ENCODE measurements at places on chromosomes 3 and 15.

- DNase-seq: no peak
Measured at GRCh38 chr3:128950223-128950938, 43.5 kb downstream of the CFAP92 start.

GRCh38 chr3:78257951-78258530, 1218.1 kb downstream of the ROBO2 start:
- DNase-seq: no peak

- DNase-seq: no peak
Measured at GRCh38 chr3:117692416-117692995, 982.9 kb downstream of the TUSC7 start.

GRCh38 chr3:149224736-149225594, 3.3 kb upstream of the CP start:
- DNase-seq: no peak

DNA sequence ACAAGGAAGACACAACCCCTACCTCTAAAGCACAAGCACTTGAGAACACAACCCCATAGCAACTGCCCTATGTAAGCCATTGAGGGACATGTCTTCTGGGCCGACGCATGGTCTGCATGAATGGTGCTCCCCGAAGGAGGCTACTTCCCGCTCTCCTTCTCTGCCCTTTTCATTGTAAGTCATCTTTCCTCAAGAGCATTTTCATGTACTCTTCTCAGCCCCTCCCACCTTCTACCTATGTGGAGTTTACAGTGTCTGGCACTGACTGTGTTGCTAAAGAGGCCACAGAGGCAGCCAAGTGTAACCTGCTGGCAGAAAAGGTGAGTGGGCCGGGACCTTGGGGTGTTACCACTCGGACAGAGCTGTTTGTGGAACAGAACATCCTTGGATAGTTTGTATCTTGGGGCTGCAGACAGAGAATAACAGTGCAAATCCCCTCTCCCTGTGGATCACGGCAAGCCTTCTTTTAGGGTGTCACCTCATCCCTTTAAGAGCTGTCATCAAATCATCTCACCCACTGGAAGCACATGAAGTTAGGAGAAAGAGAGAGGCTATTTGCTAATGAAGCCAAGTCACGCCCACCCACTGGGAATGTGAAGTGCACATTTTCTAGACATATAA, 5.6 kb downstream of the AHSG start:
- no peak for DNase-seq

GRCh38 chr3:129470861-129471260, 30.8 kb downstream of the IFT122 start:
- no peak for DNase-seq

DNA sequence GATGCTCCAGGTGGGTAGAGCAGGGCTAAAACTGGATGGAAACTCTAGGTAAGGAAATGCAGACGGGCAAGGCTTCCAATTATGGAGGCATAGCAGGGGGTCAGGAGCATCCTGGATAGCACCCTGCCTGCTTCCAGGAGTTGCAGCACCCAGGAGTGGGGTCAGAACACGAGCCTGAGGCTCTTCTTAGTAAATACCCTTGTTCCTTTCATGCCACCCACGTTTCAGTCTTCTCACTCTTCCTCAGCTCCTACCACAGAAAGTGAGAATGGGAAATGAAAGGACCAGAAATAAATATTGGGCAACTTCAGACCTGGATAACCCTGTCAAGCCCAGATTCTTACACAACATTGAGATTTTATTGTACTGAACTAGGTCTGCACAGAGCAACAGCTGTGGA, 16.4 kb downstream of the CCR1 start:
- DNase-seq: no peak

GRCh38 chr3:159069091-159069490, 267.2 kb downstream of the MFSD1 start:
- no peak for DNase-seq

DNA sequence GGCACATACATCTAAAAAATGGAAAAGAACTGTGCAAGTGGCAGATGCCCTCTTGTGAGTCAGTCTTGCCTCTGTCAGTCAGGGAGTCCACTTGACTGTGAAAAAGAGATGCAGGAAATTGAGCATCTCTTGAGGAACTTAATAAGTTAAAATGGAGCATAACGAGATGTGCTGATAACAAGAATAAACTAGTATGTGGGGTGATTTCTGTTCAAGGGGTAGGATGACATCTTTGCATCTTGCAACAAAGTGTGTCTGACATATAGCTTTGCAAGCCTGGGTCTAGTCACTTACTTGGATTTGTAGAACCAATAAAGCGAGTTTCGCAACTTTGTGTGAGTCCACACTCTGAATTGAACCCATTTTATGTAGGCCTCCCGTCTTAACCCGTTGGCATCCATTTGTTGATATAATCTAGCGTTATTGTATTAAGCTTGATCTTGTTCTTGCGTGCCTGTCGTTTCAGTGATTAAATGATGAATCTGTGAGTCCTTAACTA, 2.2 kb downstream of the USP3 start:
- DNase-seq: no peak

DNA sequence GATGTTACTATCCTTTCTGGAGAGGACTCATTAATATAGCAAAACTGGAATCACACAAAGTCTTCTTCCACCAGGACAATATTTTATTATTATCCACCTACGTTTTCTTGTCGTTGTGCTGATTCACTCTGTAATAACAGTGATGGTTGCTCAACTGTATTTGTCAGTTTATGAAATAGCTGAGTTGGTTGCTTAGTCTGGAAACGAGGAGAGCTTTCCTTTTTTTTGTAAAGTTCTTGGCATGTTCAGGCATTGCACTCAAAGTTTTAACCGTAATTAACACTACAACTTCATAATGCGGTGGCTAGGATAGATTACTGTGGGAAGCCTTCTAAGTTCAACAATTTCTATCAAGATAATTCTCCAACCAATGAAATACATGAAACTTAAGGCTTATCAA, 131.2 kb downstream of the RAP2B start:
- no peak for DNase-seq

DNA sequence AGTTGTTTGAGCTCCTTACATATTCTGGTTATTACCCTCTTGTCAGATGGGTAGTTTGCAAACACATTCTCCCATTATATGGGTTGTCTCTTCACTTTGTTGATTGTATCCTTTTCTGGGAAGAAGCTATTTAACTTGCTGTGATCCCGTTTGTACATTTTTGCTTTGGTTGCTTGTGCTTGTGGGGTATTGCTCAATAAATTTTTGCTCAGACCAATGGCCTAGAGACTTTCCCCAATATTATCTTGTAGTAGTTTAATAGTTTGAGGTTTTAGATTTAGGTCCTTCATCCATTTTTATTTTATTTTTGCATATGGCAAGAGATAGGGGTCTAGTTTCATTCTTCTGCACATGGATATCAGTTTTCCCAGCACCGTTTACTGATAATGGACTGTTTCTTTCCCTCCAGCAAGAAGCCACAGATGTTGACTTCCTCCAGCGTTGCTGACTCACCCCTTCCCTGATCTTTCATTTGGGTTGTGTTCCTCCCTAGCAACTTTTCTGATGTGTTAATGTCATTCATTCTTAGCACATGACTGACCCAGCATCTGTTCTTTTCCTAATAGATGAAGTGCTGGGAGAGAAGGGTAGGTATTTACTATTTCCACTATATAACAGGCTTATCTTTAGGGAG, 166.7 kb upstream of the SGO1 start:
- DNase-seq: no peak

DNA sequence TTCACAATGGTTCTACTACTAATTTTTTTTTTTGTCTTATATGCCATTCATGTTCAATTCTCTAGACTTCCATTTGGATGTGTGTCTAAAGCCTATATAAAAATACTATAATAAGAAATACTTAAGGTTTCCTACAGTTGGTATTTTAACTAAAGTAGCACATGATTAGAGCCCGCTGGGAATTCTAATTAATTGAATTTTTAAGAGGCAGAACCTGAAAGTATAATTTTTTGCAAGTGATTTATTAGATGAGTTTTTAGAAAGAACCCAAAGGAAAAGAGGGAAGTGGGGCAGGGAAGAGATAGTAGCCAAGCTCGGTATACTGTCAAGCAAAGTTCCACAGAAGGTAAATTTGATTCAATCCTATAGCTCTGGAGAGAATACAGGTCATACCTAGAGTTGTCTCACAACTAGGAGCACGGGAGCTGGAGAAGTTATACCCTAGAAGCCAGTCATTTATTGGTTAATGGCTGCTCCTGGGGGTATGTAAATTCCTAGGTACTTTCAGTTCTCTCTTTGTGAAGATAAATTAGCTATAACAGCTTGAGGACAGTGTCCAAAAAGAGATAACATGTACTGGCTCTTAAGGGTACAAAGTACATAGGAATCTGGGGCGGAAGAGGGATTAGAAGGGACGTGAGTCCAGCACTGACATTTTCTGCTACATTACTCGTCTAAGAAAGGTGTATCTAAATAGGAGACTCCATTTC, 225.6 kb downstream of the CNTN6 start:
- DNase-seq: no peak

DNA sequence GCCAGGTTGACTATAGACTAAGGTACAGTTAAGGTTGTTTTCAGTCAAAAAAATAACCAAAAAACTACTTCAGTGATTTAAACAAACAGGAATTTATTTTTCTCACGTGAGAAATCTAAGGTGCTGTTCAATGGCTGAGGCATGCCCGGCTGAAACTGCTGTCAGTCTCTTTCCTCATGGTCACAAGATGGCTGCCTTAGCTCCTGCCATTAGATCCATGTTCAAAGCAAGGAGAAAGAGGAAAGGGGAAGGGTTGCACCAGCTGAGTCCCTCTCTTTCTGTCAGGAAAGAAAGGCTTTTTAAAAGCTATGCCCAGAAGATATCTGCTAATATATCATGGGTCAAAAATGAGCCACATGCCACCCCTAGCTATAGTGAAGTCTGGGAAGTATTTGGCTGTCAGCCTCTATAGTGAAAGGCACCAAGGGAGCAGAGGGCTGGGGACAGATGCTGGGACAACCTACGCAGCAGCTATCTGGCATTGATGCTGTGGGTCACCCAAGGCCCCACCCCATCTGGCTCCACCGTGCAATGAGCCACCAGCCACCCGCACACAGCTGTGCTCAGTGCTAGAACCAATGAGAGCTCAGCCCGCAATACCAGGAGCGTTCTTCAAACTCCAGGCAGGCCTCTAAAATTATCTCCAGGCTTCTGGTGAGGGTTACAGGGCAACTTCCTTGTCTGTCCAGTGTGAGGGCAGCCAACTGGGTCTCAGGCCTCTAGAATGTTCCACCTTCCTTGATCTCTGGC, 64.7 kb upstream of the GATA2 start:
- no peak for DNase-seq

GRCh38 chr3:48151058-48151806, 37.0 kb downstream of the CDC25A start:
- DNase-seq: peak; percentile 20

DNA sequence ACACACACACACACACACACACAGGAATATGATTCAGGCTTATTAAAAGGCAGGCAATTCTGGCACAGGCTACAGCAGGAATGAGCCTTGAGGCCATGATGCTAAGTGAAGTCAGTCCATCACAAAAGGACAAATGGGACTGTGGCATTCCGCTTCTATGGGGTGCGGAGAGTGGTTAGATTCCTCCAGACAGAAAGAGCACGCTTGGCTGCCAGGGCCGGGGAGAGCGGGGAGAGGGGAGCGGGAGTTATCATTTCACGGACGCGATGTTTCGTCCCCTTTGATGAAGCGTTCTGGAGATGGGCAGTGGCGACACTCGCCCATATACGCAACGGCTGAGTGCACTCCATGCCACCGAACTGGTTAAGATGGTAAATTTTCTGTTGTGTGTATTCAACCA, 58.5 kb upstream of the FAM174B start:
- DNase-seq: no peak

- no peak for DNase-seq
Measured at GRCh38 chr3:114660124-114660523, 366.3 kb downstream of the TIGIT start.

- no peak for DNase-seq
Measured at GRCh38 chr15:33005582-33005981, 188.9 kb downstream of the FMN1 start.

DNA sequence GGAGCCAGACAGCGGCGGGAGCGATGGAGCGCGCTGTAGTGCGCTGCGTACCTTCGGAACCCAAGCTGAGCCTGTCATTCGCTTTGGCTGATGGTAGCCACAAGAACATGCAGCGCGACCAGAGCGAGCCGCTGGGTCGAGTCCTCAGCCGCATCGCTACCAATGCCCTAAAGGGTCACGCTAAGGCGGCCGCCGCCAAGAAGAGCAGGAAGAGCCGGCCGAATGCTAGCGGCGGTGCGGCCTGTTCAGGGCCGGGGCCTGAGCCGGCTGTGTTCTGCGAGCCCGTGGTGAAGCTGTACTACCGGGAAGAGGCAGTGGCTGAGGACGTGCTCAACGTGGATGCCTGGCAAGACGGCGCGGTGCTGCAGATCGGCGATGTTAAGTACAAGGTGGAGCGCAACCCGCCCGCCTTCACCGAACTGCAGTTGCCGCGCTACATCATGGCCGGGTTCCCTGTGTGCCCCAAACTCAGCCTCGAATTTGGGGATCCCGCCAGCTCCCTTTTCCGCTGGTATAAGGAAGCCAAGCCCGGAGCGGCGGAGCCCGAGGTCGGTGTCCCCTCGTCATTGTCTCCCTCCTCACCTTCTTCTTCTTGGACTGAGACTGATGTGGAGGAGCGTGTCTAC, 498 bp downstream of the PDE12 start:
- peak; percentile 22 for DNase-seq

- DNase-seq: no peak
Measured at GRCh38 chr15:90845201-90845949, 23.0 kb upstream of the FURIN start.

GRCh38 chr15:44125879-44126278, 69.2 kb downstream of the FRMD5 start:
- no peak for DNase-seq
